ENCODE measurements at places on chromosomes 5 and 9.

GRCh38 chr5:123097483-123097870 is 8.4 kb downstream of the PRDM6 start:
- DNase-seq, result no peak

DNA sequence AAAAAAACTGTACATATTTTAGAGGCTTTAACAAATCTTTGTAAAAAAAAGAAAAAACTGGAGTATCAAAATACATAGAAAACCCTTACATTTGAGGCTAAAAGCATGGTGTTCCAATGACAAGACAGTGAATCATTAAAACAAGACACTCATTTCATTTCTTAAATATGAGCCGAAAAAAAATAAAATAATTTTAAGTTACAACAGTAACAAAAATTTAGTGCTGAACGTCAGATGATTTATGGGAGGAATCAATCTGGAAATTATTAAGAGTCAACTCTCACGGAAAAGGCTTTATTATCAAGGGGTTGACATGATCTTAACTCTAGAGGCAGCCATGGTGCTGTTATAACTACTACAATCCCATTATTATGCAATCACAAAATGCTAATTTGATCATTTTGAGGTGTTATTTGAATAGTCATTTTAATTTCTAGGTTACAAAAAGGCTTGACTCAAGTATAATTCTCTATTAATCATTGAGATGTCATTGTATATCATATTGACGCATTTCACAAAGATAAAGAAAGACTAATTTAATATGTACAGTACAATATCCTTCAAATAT is 51.9 kb downstream of the MAPKAP1 start:
- no peak for DNase-seq

DNA sequence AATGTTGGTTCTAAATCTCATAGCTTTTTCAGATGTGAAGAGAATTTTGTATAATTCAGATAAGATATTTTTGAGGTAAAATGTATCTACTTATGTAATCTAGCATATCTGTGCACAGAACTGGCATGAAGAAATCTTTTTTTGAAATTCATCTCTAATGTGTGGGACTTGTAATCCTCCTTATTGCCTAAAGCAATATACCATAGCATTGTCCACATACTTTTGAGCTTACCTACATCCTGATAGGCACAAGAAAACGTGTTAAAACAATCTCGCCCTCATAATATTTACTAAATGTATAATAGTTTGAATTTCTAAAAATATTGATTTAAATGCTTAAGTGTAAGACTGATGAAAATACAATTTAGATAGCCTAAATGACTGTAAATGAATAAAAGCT is 1686.5 kb upstream of the ACO1 start:
- no peak for DNase-seq

DNA sequence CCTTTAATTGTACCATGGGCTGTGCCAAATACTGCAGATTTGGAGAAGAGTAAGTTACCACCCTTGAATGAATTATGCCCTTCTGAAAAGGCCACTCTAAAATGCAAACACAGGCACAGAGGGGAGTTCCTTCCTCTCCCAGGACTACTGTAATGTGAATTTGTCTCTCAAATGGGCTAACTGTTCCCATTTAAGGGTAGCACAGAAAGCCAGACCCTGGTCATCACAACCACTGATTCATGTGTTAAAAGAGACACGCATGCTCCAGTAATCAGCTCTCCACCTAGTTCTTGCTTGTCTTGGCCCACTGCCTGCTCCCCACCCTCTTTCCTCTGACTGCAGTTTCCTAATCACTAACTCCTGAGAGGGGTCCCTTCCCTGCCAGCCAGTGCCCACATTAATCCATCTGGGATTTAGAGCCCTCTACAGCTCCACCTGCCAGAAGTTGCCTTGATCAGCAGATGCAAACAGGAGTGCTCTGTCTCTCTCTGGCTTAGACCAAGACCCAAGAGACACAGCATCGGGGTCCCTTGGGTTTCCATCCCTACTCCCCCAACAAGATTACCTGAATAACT is 382.4 kb downstream of the TMEM167A start:
- DNase-seq, result no peak

DNA sequence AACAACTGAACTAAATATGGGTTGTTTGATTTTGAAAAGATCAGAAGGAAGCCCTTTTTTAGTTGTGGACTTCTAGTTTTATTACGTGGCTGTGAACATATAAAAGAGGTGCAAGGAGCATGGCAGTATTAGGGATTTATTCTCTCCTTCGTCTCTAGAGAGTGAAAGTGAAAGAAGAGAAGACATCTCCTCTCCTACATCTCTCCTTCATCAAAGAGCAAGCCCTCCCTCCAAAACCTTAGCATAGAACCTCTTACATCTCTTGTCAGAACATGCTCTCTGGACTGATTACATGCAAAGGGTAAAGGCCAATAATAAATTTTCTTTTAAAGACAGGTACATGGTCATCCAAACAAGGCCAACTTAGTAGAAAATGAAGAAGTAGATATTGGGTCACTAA is 184.3 kb upstream of the IRX1 start:
- DNase-seq, result no peak

DNA sequence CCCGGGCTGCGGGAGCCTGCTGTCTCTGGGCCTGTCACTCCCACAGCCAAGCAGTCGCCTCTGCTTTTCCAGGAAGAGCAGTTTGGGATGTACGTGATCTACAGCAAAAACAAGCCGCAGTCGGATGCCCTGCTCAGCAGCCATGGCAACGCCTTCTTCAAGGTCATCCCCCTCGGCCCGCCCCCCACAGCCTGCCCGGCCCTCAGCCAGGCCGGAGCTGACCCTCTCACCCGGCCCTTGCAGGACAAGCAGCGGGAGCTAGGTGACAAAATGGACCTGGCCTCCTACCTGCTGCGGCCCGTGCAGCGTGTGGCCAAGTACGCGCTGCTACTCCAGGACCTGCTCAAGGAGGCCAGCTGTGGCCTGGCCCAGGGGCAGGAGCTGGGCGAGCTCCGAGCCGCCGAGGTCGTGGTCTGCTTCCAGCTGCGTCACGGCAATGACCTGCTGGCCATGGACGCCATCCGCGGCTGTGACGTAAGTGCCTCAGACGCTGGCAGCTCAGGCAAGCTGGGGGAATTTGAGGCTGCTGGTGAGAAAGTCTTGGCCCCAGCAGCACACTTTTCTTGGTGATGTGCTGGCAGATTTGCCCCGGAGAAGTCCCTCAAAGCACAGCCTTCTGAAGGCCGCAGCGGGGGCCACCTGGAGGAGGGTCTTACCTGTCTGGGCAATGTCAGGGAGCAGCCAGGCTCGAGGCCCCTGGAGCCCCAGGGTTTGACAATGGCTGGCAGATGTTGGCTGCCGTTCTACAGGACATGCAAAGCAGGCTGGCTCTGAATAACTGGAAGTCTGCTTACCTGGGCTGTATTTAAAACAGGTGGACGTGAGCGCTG is 20.1 kb upstream of the LRRC14B start:
- DNase-seq, result no peak
